ENCODE measurements at places on chromosomes 7 and 10.
A peak's percentile ranks its signal among the peaks of the same experiment; 100 is the strongest.

GRCh38 chr7:101815826-101816594 is 1.4 kb upstream of the CUX1 start:
- peak; percentile 75 for DNase-seq

- DNase-seq: no peak
Observed at GRCh38 chr7:8702807-8703206, 269.4 kb downstream of the NXPH1 start.

GRCh38 chr7:11486271-11486670 is 345.7 kb downstream of the THSD7A start:
- DNase-seq: peak; percentile 23

DNA sequence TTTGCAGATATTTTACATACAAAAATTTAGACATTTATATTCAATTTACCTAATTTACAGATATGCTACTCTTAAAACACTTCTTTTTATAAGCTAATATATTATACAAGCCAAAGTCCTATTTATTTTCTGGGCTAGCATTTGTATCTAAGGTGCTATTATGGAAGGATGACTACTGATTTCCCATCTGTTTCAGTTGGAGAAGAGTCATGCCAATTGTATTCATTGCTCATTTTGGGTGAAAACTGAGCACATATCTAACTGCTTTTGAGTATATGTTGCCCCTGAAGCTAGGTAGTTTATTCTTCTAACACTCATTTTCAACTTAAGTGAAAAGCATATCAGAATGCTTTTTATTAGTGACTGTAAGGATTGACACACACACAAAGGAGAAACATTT is 172.9 kb downstream of the CDK14 start:
- DNase-seq: no peak

DNA sequence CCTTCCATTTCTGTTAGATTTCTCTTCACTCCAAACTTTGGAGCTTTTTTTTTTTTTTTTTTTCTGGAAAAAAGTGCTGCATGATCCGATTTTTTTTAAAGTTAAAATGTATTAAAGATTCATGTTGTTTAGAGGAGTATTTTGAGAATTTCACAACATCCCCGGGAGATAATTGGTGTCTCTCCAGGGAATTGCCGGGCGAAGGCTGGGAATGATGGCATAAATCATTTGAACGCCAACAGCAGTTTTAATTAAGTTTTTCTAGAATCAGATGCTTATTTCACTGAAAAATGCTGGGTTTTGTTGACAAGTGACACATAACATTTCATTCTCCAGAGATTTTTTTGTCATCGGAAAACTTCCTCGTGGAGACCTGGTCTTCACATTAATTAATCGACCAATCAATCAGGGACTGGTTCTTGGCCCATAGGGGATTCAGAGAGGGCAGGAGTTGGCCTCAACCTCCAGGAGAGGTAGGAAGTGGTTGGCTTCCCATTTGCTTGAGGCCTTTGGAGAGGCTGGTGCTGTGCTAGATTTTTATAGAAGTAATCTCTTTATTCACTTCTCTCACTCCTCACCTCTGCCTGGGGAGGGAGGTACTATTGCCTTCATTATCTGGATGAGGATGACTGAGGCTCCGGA is 439.4 kb downstream of the TYW1 start:
- DNase-seq: no peak

- DNase-seq: no peak
Observed at GRCh38 chr10:52701647-52702046, 70.9 kb downstream of the MBL2 start.
